Stimulated activated CD8-positive, alpha-beta memory T cell treated with anti-CD3 and anti-CD28 coated beads, Interleukin-15, amount 100 ng/mL, for 1 hour (primary cell): ENCODE measurements at places on chromosomes 13 and 19.

DNA sequence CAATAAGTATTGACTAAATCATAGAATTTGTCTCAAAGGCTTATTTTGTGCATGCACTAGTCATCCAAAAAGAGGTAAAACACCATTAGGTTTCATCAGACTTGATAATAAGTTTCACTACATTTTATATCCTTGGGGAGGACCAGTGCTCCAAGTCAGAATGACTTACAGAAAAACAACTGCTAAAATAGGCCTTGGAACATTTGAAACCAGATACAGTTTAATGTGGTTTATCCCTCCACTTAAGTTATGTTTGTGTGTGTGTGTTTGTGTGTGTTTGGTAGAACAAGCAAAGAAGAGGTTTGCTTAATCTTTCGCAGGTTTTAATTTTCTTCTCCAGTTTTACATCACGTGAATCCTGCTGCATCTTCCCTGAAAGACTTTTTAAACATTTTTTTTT is 570.9 kb downstream of the PCDH9 start:
- DNase-seq, result no peak

GRCh38 chr13:82815791-82816190 is 1066.5 kb downstream of the SLITRK1 start:
- DNase-seq, result no peak

- DNase-seq, result no peak
These were observed 661 bp upstream of the MIR17HG start for GRCh38 chr13:91346850-91347201.

DNA sequence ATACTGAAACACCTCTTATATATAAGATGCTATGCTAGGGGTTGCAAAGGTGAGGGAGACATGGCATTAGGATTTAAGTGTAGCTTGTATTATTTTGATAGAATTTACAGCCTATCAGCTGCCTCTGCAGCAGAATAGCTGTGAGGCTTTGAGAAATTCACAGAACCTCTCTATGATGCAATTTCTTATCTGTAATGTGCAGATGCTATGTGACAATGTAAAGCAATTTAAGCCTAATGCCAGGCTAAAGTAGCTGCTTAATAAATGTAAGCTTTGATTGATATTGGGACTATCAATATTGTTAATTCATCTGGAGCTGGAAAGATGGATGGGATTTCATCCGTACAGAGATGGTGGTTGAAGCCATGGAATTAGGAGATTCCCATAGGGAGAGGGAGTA is 1.6 kb downstream of the ADGRE3 start:
- no peak for DNase-seq
